Body of pancreas (tissue), 4 donors: ENCODE measurements at places on chromosomes 5 and 9. TPM values are rescaled to one million over a fixed set of nuclear protein-coding genes. Genes with fewer than 3 reads are reported as not detected.
A peak's percentile ranks its signal among the peaks of the same experiment; 100 is the strongest.

Gene ANKRD34B
- total RNA-seq: not detected

Gene PCDHGA9
- total RNA-seq: 8.2 TPM

Gene C5orf58
- not detected for total RNA-seq

Gene CMYA5
- total RNA-seq: 1.6 TPM

Gene KIF4B
- total RNA-seq: not detected

Gene FOXD4L4
- total RNA-seq: 0.52 TPM

Gene SYNPO
- total RNA-seq: 18.4 TPM

Gene CERCAM
- 28.0 TPM for total RNA-seq

Gene FCN2
- total RNA-seq: not detected

Gene PPP2R2B
- total RNA-seq: not detected

Gene STK32A
- 6.6 TPM for total RNA-seq

DNA sequence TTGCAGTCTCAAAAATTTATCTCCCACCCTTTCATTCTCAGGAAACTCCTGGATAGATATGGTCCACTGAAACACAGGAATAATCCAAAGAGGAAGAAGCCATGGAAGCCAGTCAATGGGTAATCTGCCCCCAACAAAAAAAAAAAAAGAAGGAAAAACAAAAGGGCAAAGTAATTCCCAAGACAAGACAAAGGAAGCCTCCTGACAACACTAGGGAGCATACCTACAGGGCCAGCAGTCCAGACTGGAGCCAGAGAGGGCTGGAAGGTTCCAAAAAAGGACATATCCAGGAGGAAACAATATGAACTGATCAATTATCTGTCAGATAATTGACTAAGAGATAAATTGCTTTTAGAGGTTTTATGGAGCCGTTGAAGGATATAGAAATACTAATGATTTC, 12.9 kb downstream of the FNIP1 start:
- DNase-seq: no peak

DNA sequence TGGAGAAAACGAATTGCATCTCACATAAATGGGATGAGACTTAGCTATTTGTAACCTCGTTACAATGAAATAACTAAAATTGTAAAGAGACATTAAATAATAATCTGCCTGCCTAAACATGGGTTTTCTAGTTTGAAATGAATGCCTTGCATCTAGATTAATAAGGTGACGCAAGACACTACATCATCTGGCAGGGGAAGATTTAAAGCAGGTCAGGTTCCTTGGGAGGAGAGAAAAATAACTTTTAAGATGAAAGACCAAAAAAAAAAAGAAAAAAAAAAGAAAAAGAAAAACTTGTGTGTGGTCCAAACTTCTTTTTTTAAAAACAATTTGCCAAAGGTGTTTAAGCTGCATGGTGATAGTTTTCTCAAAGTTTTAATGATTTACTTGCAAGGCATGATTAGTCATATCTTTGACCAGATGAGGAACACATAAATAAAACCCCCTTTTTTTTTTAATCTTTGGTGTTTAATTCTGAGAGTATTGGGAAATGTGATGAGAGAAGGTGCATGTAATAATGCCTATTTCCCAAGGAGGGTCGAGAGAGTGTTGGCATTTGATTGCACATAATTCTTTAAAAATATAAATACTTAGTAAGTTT, 122.9 kb upstream of the ADAMTSL1 start:
- no peak for DNase-seq

GRCh38 chr5:172744123-172745104, 26.6 kb downstream of the DUSP1 start:
- peak; percentile 55 for DNase-seq

- DNase-seq: no peak
Observed at GRCh38 chr5:23269981-23270380, 237.4 kb upstream of the PRDM9 start.

- DNase-seq: no peak
Observed at GRCh38 chr5:74407701-74408100, 232.8 kb downstream of the ENC1 start.

GRCh38 chr5:62263401-62263800, 42.6 kb upstream of the KIF2A start:
- DNase-seq: no peak

DNA sequence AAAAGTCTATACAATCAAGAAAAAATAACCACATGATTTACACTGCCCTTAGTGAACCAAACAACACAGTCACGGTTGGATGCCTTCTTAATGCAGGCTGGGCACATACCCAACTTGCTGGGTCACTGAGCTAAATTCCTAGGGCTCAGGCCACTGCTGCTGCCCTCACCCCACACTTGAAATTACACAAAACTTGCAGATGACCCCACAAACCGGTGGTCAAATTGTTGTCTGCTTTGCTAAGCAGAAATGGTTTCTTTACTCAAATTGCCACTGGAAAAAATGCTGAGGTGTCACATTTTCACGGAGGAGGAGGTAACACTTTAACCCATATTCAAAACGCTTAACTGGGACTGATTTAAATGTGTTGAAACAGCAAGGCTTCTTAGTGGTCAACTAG, 62.4 kb downstream of the HMHB1 start:
- no peak for DNase-seq

DNA sequence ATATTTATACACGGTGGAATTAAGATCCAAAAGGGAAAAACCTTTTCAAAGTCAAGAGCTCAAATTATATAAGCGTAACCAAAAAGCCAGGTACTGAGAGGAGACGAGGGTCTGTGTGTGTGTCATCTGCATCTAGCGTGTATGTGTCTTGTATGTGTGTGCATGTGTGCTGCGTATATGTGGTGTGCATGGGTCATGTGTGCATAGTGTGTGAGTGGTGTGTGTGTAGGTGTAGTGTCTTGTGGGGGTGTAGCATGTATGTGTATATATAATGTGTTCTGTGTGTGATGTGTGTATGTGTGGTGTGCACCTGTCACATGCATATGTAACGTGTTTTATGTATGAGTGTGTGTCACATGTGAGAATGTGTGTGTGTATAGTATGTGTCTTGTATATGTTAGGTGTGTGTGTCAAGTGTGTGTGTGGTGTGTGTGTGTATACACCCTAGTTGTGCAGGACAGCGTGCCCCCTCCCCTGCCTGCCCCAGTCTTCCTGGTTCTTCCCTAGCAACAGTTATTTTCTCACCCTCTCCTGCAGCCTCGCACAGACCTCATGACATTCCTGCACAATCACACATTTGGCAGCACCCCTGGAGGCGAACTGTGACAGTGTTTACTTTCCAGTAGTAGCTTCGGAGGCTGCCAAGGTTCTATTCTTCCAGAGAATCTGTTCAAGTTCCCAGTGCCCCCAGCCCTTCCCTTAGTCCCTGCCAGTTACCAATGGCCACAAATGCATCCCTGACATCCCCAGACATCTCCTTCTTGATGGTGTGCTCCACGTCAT, 27.1 kb upstream of the TNIP1 start:
- peak; percentile 89 for DNase-seq

DNA sequence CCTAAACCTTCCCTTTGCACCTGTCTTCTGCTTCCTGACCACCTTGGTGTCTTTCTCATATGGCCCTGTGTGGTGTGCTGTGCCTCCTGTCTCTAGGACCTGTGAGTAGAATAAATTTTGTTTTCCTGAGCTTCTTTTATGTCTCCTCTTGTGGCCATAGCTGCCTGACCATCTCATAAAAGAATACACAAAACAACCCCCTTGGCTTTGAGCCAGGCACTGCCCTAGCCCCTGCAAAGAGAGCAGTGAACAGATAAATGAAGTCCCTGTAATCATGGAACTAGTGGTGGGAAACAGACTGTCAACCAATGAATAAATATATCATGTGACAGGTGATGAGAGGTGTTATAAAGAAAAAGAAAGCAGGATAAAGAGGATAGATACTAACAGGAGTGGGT, 485.1 kb downstream of the CSNK1G3 start:
- no peak for DNase-seq

GRCh38 chr5:82072138-82072537, 100.3 kb downstream of the ATG10 start:
- DNase-seq: no peak

- peak; percentile 70 for DNase-seq
Observed at GRCh38 chr5:132272311-132273210, 15.1 kb downstream of the PDLIM4 start.

DNA sequence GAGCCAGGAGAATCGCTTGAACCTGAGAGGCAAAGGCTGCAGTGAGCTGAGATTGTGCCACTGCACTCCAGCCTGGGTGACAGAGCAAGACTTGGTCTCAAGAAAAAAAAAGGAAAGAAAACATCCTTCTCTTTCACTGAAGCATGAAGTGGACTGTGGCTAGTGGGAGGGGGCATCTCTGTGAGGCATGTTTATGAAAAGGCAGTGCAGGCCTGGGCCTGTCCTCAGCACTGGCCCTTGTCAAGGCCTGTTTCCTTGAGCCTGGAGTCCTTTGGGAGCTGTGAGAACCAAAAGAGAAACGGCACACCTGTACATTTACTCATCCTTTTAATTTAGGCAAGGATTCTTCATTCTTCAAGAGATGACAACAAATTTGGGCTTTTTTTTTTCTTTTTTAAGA, 18.3 kb upstream of the FUBP3 start:
- DNase-seq: no peak

- DNase-seq: no peak
Observed at GRCh38 chr5:219460-219863, 1.3 kb downstream of the SDHA start.

DNA sequence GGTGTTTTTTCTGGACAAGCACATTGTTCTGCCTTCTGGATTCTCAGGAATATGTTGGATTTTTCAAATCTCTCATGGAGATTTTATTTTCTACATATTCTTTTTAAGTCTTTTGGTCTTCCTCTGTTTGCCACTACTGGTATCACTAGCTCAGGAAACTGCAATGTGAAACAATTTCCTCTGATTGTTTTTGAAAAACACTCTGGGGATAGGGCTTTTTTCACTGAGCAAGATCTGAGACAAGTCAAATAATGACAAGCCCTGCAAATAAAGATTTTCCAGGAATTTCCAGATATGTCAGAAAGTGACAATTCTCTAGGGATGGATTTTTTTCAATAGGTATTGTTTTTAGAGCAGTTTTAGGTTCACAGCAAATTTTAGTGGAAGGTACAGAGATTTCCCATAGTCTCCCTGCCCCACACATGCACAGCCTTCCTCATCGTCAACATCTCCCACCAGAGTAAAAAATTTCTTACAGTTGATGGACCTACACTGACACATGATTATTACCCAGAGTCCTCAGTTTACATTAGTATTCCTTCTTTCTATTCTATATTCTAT, 86.9 kb upstream of the TMEM161B start:
- no peak for DNase-seq

DNA sequence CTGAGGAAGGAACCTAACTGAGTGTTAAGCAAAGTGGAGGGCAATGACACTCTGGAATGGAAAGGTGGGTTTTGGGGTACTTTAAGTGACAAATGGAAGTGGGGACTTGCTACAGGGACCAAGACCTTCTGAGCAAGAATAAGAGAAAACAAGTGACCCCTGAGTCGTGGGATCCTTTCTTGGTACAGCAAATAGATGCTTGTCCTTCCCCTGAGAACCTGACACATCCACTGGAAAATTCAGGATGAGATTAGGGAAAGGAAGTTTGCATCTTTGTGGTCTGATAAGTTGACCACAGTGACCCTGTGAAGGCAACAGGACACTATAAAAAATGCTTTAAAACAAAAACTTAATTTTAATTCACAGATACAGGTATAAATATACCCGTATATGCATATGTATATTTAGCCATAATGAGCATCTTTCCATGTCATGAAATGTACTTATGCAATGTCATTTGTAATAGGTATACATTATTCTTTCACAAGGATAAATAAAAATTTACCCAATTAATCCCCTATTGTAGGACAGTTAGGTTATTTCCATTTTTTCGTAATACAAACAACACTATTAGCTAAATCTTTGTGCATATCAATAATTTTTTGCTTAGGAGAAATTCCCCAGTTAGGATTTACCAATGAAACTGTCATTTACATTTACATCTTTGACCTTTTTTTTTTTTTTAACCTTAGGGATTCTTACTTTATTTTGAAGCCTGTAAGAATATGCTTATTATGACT, 2.0 kb upstream of the IRF1 start:
- DNase-seq: no peak

GRCh38 chr9:99579964-99580363, 241.7 kb upstream of the NR4A3 start:
- DNase-seq: no peak

- no peak for DNase-seq
Observed at GRCh38 chr5:90909101-90909503, 350.5 kb downstream of the ADGRV1 start.

GRCh38 chr5:33901156-33901555, 9.4 kb upstream of the ADAMTS12 start:
- DNase-seq: no peak

- DNase-seq: peak; percentile 77
Observed at GRCh38 chr5:116947691-116948528, 373.3 kb upstream of the SEMA6A start.

DNA sequence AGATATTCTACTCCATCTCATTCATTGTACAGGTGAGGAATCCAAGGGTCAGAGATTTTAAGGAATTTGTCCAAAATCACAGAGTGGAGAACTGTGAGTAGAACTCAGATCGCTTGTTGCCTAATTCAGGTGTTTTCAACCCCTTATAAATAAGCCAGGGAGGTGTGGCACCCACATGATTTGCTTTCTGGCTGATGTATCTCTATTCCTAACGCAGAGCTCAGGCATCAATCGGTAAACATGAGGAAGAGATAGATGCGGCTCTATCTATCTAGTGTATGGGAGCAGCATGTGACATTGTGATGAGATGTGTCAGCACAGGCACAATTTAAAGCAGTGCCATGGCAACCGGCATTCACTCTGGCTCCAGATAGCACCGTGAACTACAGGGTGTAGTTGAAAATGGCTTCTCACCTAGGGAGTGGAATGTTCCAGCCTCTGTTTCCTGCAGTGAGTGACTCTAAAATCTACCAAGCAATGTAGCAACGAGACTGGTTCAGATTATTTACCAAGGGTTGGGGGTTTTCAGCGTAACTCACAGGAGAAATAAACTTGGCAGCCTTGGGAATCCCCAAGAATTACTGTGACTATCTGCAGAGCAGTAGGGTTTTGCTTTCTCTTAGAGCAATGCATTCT, 53.4 kb upstream of the SUB1 start:
- no peak for DNase-seq

GRCh38 chr9:119409552-119409951, 40.3 kb upstream of the BRINP1 start:
- DNase-seq: no peak

DNA sequence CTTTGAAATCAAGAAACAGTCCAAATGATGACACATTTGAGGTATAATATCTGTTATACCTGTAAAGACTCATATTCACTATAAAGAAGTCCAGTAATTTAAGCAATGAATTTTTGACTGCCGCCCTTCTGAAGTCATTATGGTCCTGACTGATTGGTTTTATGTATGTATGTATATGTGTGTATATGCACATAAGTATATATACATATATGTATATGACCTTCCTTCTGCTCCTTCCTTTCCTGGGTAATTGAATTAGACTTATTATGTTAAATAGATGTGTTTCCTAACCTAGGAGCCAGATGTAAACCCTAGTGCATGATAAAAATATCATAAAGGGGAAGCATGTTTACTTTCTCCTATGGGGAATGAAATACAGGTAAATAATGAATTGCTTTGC, 343.1 kb upstream of the BRINP1 start:
- no peak for DNase-seq

GRCh38 chr9:33480976-33481375, 7.3 kb upstream of the NOL6 start:
- no peak for DNase-seq
